ENCODE measurements at places on chromosomes 5 and 9.

GRCh38 chr9:91359083-91359482 lies 2.6 kb downstream of the AUH start:
- DNase-seq = no peak

GRCh38 chr9:134370638-134371037 lies 44.4 kb downstream of the RXRA start:
- DNase-seq = no peak

- no peak for DNase-seq
Measured at GRCh38 chr9:138060881-138061280, 183.3 kb downstream of the CACNA1B start.

DNA sequence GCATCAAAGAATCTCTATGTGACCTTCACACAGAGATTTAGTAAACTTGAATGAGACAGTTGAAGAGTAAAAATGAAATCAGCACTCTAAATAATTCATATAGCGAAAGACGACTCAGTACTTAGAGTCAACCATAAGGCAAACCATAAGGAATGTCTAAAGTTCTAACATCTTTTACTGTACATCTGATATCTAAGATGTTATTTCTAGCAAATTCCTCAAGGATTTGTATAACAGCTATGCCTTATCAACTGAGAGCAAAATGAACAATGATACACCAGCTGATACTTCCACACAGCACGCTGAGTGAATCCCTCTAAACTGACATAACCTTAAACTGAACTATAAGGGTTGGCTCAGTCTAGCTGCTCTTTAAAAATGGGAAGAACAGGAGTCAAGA lies 760.3 kb downstream of the EFNA5 start:
- DNase-seq = no peak

GRCh38 chr5:112948458-112948857 lies 26.4 kb upstream of the REEP5 start:
- no peak for DNase-seq

DNA sequence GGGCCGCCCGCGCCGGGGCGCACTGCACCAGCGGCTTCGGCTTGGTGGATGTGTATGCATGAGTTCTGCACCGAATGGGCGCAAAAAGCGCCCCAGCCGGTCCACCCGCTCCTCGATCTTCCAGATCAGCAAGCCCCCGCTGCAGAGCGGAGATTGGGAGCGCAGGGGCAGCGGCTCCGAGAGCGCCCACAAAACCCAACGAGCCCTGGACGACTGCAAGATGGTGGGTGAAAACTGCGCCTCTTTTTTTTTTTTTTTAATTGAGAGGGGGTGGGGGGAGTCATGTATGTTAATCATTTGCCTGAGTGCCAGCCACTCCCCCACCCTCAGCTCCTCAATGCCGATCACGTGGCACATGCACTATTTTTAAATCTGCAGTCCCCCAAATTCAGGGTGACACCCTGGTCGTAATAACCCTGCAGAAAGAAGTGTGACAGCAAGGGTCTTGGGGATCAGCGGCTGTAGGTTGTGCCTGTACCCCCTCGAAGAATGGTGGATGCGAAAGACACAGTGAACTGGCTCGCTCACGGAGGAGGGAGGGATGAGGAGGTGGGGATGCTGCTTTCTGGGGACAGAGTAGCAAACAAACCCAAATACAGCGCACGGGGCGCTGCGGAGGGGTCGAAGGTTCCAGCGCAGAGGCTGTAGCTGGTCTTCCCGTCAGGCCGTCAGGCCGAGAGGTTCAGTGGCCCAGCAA lies 900 bp downstream of the RGS7BP start:
- no peak for DNase-seq

DNA sequence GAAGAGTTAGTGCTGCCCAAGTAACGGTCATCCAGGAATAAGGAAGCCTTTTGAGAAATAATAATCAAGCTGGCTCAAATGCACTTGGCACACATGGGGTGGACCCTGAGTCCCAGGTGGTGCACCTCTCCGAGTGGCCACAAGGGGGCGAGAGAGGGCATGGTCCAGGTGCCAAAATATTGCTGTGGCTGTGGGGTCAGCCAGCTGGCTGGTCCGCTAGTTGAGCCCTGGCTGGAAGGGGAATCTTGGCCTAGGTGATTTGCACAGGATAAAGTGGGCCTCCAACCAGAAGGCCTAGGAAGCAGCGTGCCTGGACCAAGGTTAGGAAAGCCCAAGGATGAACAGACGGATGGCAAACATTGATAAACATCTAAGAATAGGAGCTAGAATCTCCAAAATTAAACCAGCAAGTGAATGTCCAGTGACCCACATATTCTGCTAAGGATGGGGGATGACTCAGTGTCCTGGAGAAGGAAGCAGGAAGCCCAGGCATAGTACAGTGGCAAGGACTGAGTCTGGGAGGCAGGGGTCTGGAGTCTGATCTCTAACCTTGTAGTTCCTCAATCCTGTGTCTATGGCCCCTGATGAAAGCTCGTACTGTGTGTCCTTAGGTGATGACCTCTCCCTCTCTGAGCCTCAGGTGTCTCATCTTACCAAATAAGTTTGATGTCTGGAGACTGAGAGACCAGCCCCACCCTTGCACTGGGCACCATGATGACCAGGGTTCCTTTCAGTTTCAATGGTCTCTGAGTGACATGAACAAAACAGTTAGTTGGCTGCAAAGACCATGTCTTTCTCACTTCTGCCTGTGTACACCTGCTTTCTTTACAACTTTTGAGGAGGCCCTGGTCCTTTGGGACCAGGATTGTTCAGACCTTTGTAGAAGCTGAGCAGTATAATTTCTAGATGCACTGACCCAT lies 19.2 kb upstream of the SHB start:
- peak; percentile 87 for DNase-seq

DNA sequence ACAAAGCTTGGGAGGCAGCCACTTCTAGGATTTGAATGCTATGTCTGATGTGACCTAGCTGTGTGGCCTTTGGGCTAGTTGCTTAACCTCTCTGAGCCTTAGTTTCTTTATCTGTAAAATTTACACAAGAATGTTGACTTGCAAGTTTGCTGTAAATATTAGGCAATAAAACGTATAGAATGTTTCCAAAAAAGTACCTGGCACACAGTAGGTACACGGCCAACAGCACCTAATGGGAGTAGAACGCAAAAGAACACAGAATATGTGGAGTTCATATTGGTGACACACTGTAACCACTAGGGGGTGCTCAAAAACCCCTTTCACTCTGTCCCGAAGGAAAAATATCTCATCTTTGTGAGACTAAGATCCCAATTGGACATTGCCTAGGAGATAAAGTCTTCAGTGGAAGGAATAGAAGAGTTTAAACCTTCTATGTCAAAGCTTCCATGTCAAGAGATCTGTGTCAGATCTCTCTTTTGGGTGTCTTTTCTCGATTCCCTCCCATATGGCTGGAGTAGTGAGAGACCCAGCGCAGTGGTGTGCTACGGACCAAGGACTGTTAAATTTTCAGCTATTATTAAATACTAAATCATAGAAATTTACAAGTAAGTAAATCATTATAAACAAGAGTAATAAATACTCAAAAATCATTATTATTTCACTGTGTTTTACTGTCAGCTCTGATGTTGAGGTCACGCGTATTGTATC lies 145.4 kb upstream of the RAD23B start:
- no peak for DNase-seq

GRCh38 chr5:118095115-118095514 lies 893.2 kb downstream of the DTWD2 start:
- DNase-seq = no peak

- no peak for DNase-seq
Measured at GRCh38 chr5:83518319-83519061, 46.9 kb downstream of the VCAN start.

GRCh38 chr5:150500328-150500841 lies 7.5 kb upstream of the NDST1 start:
- no peak for DNase-seq

GRCh38 chr5:88675168-88675707 lies 207.7 kb downstream of the MEF2C start:
- no peak for DNase-seq

DNA sequence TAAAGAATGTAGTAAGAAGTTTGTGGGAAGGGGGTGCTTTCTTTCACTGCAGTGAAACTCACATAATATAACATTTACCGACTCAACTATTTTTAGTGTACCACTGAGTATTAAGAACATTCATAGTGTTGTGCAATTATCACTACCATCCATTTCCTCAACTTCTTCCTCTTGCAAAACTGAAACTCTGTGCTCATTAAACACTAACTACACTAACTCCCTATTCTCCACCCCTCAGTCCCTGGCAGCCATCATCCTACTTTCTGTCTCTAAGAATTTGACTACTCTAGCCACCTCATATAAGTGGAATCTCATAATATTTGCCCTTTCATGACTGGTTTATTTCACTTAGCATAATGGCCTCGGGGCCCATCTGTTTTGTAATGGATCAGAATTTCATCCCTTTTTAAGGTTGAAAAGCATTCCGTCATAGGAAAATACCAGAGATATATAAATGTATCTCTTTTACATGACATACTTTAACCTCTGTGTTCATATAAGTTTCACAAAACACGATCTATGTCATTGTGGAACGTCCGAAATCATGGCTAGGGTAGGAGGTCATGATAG lies 56.3 kb upstream of the DIRAS2 start:
- no peak for DNase-seq

- DNase-seq = peak; percentile 27
Measured at GRCh38 chr9:134896834-134897583, 16.4 kb downstream of the FCN2 start.

GRCh38 chr5:169809281-169809680 lies 171.0 kb downstream of the INSYN2B start:
- no peak for DNase-seq

GRCh38 chr9:11016081-11016480 lies 403.3 kb upstream of the PTPRD start:
- DNase-seq = no peak

DNA sequence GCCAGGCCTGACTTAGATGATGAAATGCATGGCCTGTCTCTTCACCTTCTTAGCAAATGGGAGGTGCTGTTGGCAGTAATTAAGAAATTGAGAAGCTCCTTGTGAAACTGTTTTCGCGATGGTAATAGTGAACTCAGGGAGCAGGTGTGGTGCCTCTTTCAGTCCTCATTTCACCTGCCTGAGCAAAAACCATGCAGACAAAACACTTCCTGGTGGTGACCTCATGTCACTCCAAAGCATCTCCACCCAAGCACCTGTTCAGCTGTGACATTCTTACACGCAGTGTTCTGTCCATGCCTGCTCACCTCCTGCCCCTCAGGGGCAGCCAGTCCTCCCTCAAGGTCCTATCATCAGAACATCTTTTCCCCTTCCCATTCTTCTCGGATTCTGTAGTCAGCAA lies 146.5 kb downstream of the CD180 start:
- DNase-seq = no peak

- DNase-seq = no peak
Measured at GRCh38 chr5:135196483-135196882, 162.5 kb upstream of the PITX1 start.

GRCh38 chr5:17918373-17919104 lies 284.3 kb downstream of the TAF11L14 start:
- no peak for DNase-seq

DNA sequence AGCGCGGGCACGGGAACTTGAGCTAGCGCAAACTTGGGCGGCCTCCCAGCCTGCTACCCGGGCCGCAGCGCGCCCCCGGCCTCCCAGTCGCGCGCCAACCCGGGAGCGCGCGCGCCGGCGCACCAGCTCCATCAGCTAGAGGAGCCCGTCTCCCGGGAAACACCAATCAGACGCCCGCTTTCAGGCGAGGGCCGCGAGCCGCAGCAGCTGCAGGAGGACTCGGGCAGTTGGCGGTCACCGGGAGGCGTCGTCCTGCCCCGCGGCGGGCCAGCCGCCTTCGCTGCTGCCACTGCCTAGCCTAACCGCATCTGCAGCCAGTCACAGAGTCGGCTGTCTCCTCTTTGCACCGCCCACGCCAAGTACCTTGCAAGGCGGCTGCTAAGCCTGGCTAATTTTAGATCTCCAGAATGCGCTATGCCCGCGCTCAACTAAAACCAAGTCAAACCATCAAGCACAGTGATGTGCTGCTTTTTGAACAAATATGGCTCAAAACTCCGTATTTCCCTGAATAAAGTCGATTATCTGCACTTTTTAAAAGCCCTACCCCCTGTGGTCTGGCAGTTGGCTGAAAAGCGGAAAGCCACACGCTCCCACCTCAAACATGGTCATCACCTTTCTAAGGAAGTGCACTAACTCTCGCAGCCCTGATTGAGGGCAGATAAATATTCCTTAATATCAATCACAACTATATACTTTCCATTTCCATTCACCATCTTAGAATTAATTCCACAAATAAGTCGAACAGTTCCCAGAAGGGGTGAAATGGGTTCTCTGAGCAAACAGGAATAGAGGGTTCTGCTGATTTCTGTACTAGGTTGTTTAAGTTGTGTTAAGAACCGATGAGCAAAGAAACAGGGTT lies 221.8 kb downstream of the MEF2C start:
- DNase-seq = peak; percentile 85

- DNase-seq = no peak
Measured at GRCh38 chr5:157444224-157444623, 15.8 kb upstream of the NIPAL4 start.

GRCh38 chr5:32223972-32224609 lies 50.0 kb upstream of the GOLPH3 start:
- DNase-seq = no peak

DNA sequence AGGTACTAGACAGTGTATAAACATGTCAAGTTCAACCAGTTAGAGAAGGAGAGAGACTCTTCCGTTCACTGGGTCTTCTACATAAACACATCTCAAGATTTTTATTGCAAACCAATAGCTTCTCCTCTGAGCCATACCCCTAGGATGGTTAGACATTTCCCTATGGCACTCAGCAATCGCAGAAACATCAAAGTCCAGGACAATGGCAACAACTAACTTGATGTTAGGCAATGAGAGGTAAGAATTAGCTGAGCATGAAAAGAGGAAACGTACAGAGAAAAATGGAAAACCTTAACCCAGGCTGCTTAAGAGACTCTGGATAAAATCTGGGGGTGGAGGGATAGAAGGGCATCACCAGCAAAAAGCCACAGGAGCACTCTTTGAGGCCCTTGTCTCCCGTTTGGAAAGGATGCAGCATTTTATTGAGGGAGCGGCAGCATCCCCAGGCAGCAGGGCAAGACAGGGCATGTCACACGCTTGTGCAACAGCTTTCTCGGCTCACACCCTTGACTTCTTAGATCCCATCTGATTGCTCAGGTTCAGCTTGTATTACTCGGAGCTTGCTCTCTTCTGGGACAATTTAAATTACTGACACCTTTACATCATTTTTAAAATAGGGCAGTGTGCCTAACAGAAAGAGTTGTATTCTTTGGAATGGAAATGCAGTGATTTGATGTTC lies 8.6 kb upstream of the PSAT1 start:
- DNase-seq = no peak

Measured in sciatic nerve (tissue), 2 donors.